Activated CD8-positive, alpha-beta memory T cell treated with anti-CD3 and anti-CD28 coated beads for 48 hours (primary cell): ENCODE measurements at places on chromosomes 7 and 10.

DNA sequence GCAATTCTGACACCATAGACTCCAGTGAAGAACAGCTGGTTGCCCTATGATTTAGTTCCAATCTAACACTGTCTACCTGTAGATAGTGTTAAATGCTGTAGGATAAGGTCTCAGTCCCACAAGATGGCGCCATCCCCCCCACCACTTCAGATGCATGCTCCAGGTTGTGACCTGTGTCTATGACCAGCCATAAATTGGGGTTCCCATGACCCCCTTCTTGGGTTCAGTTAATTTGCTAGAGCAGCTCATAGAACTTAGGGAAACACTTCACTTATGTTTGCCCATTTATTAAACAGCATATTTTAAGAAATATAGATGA is 13.1 kb downstream of the CCSER2 start:
- no peak for DNase-seq

- DNase-seq: no peak
Observed at GRCh38 chr7:55092975-55093373, 74.2 kb downstream of the EGFR start.

DNA sequence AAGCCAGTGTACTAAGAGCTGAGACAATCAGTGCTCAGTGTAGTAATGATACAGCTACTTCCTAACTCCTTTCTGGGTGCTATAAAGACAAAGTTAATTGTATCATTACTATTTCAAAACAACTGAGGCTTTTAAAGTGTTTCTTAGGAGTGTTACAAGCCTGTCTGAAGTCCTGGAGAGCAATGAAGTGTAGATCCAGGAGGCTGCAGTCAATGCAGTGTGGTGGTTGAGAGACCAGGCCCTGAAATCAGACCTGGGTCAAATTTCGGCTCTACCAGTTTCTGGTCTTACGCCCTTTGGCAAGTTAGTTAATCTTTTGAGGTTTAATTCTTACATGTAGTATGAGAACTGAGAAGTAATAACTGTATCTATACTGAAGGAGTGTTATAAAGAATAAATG is 387.0 kb downstream of the SDK1 start:
- no peak for DNase-seq

GRCh38 chr7:87463982-87464381 is 11.5 kb downstream of the ABCB4 start:
- no peak for DNase-seq

DNA sequence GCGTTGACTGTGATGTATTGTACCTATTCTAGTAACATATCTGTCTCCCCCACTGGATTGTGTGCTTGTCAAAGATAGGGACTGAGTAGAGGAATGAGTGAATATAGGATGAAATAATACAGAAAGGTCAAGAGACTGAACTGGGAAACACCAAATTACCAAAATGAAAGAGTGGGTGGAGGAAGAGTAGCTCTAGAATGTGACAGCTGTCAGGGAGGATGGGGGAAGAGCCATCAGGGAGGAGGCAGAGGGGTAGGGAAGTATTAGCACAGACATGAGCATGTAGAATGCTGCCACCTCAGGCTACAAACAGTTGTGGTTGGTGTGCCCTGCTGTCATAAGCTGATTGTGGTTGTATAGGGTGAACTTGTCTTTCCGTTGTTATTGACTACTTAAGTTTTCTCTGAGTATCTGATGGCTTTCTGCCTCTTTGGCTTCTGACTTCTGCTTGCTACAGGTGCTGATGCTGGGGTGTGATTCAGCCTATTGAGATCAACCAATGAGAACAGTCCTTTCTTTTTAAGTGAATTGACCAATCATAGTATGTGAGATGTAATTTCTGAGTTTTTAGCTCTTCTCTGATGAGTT is 5.6 kb downstream of the CCSER2 start:
- DNase-seq: no peak

DNA sequence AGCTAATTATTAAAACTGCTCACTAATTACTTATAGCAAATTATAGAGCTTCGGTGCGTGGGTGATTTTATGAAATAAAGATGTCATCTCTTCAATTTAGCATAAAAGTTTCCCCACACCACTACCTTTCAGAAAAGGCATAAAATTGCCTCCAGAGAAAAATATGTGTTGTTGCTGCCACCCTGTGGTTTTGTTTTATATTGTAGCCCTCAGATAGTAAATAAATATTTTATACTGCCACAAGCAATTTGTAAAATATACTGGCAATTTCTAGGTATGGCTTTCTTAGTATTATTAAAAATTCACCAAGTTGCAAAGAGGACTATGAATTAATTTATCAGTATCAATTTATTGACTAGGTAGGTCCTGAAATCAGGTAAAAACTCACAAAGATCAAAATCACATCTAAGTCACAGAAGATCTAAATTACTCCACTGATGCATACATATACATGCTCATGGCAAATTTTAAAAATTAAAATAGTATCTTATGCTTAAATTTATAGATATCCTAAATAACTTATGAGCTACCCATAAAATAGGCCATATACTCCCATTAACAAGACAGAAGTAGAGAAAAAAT is 26.5 kb downstream of the ASNS start:
- no peak for DNase-seq

- DNase-seq: no peak
Observed at GRCh38 chr7:147014286-147014955, 897.8 kb downstream of the CNTNAP2 start.
